Esophagus squamous epithelium (tissue), 5 donors: ENCODE measurements at places on chromosomes 7 and 10.

DNA sequence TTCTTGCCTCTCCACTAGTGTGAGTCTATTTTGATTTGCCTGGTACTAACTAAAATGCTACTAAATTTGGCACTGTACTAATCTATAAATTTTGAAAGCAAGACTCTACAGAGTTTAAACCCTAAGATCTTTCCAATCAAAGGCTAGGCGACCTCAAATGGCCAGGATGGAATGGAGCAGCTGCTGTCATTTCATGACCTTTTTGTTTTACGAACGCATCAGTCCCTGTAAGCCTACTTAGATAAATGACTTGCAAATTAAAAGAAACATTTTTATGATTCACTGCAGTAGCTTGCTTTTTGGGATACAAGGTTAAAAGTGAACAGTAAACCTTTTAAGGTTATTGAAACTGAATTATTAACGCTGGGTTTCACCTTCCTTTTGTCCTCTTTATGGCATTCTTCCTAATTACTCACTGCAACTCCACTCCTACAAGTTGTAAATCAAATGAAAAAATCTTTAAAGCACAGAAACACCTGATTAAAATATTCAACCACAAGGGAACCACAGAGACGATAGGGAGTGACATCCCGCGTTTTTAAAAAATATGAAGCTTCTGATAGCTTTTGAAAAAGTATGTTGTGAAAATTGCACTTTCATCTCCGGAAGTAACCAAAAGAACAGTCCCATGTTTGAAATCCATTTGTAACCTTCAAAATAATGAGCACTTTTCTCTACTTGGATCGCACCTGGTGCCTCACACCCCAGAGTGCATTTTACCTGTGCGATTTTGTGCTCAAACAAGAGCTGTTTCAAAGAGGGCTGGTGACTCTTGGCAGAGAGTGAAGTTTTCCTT, 595.1 kb downstream of the PARD3 start:
- DNase-seq, result no peak

GRCh38 chr7:55121249-55121648, 102.4 kb downstream of the EGFR start:
- DNase-seq, result no peak

GRCh38 chr7:118186501-118186900, 2.5 kb downstream of the LSM8 start:
- DNase-seq, result no peak

DNA sequence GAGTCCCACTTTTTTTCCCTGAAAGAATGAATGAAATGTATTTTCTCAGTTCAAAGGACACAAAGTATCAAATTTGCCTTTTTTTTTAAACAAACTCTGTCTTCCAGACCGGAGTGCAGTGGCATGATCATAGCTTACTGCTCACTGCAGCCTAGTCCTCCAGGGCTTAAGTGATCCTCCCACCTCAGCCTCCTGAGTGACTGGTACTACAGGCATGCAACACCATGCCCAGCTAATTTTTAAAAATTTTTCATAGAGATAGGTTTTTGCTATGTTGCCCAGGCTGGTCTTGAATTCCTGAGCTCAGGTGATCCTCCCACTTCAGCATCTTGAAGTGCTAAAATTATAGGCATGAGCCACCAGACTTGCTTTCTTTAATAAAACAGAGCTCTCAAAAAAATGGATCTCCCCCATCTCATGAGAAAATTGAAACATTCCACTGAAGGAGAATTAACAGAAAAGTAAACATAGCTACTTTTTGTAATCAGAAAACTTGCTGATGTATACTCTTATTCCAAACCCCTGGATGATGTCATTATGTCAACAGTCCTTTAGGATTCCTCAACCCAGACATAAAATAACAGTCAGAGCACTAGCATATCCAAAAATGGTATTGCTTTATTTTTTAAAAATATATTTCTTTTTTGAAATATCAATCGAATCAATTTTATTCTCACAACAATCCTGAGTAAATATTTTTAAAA, 12.3 kb upstream of the TRDMT1 start:
- DNase-seq, result no peak

- no peak for DNase-seq
These were observed 1.2 kb downstream of the CACUL1 start for GRCh38 chr10:118753331-118754228.

DNA sequence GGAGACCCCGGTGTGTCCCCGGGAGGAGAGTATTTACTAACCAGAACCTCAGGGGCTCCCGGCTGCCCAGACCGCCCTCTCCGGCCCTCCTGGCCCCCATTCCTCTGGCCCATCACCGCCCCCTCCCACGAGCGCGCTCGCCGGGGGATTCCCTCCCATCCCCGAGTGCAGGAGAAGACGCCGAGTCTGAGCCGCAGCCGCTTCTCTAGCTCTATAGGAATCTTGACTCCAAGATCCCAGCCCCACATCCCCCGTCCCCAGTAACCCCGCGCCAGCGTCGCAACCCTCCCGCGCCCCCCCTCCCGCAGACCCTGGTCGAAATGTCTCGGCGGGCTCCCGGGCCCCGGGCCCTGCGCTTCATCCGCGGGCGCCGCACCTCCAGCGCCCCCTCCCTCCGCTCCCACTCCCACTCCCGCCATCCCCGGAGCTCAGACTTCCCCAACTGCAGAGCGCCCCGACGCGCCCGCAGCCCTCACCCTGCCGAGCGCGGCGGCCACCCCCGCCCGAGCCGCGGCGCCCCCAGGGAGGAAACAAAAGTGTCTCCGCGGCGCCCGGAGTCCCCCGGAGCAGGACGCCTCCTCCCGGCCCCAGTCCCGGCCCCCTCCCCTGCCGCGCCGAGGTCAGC, 541 bp downstream of the ELMO1 start:
- DNase-seq, result no peak

DNA sequence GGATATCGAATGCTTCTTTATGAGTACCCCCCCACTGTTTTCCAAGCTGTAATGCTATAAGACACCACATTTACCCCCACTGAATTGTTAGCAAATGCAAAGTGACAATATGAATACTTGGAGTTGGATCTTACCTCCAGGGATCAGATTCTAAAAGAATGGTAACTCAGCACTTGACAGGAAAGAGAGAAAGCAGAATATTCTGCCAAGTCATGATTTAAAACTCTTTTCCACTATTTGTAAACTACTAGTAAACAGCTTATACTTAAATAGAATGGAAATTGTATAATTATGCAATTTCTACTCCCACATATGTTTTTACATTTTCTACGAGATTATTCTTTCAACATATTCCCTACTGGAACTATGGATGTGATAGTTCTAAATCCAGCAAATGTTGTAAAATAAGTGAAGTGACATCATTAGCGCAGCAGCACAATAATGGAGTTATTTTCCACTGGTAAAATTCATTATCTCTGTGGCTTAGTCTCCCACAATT, 56.0 kb upstream of the TFEC start:
- no peak for DNase-seq

- no peak for DNase-seq
These were observed 234.0 kb upstream of the SP8 start for GRCh38 chr7:21020667-21021066.

DNA sequence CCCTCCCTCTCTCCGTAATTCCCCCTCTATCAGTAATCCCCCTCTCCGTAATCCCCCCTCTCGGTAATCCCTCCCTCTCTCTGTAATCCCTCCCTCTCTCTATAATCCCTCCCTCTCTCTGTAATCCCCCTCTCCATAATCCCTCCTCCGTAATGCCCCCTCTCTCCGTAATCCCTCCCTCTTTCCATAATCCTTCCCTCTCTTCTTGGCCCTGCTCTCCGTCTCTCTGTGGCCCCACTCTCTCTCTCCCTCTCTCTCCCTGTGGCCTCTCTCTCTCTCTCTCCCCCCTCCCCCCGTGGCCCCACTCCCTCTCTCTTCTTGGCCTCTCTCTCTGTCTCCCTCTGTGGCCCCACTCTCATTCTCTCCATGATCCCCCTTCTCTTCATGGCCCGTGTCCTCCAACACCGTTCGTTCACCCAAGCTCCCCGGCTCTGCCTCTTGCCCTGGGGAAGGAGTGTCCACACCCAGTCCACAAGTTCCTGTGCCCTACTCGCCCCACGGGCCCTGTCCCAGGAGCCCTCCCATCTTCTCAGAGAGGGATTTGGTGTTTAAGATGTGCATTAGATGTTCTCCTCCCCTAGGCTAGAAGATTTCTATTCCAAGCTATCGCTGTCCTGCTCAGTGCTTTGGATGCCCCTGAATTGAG, 19.8 kb downstream of the SHH start:
- no peak for DNase-seq

GRCh38 chr7:126790763-126791162, 462.0 kb downstream of the GRM8 start:
- no peak for DNase-seq
